ENCODE measurements at places on chromosomes 4 and X.

GRCh38 chr4:67719953-67720617 lies 19.1 kb upstream of the UBA6 start:
- DNase-seq = no peak

DNA sequence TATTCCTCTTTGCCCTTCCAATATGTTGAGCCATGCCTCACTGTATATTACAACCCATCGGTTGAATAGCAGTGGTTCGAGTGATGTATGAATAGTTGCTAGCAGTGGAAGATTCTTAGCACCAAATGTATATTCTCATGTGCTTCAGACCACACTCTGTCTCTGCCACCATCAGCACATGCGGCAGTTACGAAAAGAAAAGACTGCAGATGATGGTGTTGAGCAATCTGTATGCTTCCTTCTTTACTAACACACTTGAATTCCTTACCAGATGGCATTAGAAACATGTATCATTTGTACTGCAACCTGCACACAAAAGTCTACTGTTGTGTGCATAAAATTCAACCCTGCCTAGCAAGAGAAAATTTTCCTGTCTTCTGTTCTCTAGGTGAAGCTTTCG lies 214.6 kb downstream of the ENOX2 start:
- DNase-seq = no peak

DNA sequence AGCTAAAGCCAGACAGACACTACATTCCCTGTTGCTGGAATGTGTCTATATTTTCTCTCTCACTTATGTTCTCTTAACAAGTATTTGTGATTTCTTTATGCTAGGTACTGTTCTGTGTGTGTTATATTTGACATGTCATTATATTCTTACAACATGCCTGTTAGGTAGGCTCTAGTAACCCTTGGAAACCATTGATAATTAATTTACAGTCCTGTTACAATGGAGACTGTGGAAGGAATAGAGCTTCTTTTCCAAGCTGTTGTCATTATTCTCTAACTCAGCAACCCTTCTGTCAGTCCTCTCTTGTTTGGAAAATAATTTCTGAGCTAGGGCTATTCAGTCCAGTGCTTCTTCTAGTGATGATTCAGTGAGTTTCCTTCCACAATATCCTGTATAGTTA lies 419.1 kb upstream of the BOD1L1 start:
- no peak for DNase-seq

DNA sequence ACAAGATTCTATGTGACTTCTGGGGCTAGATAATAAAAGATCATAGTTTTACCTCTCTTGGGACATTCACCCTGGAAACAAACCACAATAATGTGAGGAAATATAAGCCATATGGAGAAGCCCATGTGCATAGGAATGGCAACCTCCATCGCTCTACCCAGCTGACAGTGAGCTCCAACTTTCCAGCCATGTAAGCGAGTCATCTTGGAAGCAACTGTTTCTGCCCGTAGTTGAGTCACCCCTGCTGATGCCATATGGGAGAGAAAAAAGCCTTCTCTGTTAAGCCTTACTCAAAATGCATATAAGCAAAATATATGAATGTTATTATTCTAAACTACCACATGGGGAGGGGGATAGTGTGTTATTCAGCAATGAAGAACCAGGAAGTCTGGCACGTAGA lies 31.4 kb upstream of the RELL1 start:
- no peak for DNase-seq

DNA sequence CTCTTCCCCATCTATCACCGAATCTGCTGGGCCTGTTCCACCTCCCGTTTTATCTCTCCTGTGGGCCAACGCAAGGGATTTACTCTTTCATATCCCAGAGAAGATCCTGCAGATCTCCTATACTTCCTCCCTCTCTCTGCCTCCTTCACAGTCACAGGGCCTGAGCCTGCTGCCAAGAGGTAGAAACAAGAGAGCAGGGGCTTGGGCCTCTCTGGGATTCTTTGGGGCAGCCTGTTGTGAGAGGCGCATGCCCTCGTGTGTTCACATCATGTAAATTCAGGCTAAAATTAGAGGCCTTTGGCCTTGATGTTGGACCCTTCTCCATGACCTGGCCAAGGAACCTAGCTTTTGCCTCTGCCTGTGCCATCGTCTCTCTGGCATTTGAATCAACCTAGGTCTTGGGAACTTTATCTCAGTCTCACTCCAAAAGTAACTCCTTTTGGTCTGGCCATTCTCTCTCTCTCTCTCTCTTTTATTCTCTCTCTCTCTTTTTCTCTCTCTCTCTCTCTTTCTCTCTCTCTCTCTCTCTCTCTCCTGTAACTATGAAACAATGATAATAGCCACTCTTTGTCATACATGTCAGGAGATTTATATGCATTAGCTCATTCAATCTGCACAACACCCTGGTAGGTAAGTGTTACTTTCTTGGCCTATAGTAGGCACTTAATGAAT lies 20.0 kb upstream of the EFNB1 start:
- DNase-seq = no peak

DNA sequence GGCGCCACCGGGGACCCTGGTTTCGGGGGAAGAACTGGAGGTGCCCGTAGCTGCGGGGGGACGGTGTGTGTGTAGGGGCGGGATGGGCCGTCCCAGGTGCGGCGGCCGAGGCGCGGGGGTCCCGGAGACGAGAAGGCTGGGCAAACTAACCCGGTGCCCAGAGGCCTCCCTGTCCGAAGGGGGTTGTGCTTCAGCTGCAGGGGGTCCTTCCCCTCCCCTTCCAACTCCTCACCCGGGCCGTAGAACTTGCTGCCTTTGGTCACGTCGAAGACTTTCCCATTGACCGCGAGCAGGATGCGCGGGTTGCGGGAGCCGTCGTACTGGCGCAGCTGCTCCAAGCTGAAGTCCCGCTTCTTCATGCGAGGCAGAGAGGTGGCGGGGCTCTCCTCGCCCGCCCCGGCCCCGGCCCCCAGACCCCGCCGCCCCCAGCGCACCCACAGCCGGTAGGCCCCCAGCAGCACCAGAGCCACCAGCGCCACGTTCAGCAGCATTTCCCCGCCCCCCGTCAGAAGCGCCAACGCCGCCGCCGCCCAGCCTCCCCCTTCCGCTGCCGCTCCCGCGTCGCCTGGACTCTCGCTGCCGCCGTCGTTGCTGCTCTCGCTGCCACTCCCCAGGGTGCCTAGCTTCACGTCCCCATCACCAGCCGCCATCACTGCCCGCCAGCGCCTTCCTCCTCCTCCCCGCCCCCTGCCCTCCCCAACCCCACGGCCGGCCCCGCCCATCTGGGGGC lies at the start of gene PGRMC2:
TSS of gene PGRMC2 (minus strand) at position 673 of the 730 bp plus-strand sequence. CDS start at position 650, 23 bp downstream.
- no peak for DNase-seq

GRCh38 chr4:67549123-67549522 lies 3.8 kb upstream of the CENPC start:
- DNase-seq = peak; percentile 12

- no peak for DNase-seq
These were observed 11.2 kb upstream of the CXCR3 start for GRCh38 chrX:71629467-71629866.

DNA sequence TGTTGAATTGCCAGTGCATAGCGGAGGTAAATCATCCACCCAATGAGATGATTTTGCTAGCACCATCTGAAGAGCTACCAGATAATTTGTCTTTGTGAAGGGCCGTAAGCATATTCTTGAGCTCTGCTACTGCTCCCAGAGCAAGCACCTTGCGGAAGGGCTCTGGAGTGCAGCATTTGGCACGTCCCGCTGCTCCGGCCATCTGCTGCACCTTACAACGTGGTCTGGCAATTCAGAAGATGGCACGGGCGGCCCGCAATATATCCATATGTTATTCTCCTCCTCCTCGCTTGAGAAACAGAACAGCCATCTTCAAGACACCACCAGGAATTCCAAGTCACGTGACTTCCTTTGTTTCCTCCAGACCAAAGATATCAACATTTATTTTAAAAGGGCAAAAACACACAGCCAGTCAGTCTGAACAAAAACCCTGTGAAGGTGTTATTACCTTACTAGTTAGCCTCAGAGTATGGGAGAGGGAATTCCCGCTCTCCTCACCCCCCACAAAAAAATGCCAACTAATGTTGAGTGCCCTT lies 1095.7 kb upstream of the TENM3 start:
- DNase-seq = no peak

- DNase-seq = no peak
These were observed 22.0 kb upstream of the PHKA2 start for GRCh38 chrX:19005909-19006308.

DNA sequence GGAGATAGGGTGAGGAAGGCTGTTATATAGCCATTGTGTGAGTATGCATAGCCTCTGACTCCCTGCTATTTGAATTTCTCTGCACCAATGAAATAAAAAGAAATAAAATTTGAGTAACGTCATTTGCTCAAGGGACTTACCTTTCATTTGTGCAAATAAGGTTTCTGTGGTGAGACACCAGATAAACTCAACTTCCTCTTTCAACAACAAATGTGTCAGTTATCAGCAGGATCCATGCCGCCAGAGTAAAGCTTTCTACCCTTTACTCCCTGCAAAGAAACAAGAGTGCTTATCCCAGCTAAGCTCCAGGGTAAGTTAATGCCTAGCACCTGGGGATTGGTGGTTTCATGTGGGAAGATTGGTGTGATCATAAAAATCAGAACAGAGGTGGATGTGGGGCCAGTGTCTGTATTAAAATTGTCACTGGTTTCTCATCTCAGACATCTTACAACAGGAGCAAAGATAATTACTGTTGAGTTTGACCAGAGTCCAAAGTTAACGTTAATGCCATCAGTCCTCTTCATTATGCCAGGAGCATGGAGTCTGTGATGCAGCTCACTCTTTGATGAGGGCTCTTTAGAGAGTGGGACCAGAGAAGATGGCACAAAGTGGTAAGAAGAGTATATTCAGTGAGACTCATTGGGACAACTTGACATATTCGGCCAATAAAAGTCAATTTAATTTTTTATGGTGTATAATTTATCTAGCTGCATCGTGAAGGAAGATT lies at the start of gene P2RY10:
TSS of gene P2RY10 (plus strand) at position 206 of the 727 bp plus-strand sequence. CDS start 15,130 bp downstream, outside the sequence.
- DNase-seq = no peak

GRCh38 chr4:146282657-146283056 lies 68.3 kb downstream of the REELD1 start:
- DNase-seq = no peak

DNA sequence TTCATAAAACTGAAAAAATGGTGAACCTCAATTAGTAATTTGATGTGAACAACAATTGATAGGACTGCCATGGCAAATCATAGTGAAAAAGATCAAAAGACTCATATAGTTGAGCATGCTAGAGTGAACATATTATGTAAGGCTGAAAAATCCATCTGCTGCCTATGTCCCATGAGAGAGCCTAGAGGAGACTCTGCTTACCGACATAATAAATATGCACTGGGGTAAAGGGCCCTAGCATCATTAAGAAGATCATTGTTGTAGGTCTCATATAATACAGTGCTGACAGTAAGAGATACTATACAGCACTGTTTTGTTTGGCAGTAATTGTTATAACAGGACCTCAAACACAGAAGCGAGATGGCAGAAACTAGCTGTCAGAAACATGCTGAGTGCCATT lies 229.0 kb downstream of the PABPC4L start:
- DNase-seq = no peak

GRCh38 chr4:113919145-113919544 lies 60.3 kb downstream of the ARSJ start:
- DNase-seq = no peak

- no peak for DNase-seq
These were observed 93.6 kb downstream of the TASL start for GRCh38 chrX:30483996-30484395.

DNA sequence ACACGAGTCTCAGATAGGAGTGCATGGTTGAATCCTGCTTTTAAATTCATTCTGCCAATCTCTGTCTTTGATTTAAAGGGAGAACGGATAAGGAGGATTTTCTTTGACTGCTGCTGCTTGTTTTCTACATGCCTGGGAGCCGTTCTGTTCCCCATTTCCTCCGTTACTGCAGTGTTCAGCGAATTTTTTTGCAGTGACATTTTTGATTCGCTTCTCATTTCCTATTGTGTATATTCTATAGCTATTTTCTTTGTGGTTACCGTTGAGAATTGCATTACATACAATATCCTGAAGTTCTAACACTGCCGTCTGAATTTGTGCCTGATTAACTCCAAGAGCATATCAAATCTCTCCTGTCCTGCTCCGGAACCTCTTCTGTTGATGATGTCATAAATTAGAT lies 14.8 kb upstream of the MAEA start:
- no peak for DNase-seq

DNA sequence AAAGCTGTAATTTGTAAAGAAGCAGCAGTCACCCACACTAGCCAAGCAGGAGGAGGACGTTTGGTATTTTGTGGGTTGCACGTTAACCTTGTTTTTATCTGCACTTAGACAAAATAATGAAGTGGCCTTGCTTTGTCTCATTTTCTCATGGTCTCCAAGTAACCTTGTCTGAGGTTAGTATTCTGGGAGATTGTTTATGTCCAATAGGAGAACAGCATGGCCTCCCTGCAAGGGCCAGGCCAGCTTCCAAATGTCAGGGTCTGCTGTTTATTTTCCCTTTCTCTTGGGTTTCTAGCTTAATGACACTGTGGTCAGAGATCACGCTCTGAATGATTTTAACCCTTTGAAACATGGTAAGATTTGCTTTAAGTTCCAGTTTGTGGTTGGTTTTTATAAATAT lies 29.9 kb downstream of the PNMA6E start:
- DNase-seq = no peak

GRCh38 chr4:86896596-86896995 lies 4.4 kb upstream of the C4orf36 start:
- DNase-seq = no peak

DNA sequence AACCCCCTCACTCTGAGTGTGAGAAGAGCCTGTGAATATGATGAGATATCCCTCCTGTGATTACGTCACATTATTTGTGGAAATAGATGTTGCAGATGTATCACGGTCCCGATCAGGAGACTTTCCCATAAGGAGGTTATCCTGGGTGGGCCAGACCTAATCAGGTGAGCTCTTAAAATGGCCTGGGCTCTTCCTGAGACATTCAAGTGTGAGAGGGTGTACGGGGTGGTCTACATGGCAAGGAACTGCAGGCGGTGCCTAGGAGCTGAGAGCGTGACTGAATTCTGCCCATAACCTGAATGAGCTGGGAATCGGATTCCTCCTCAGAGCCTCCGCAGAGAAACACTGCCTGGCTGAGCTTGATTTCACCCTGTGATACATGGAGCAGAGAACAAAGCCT lies 12.9 kb upstream of the CENPVL1 start:
- no peak for DNase-seq

GRCh38 chrX:13064599-13065143 lies 20.3 kb upstream of the FAM9C start:
- DNase-seq = no peak

- DNase-seq = peak; percentile 49
These were observed 31.2 kb downstream of the PHEX start for GRCh38 chrX:22063284-22063683.

GRCh38 chr4:8909548-8909947 lies 37.9 kb upstream of the HMX1 start:
- no peak for DNase-seq

DNA sequence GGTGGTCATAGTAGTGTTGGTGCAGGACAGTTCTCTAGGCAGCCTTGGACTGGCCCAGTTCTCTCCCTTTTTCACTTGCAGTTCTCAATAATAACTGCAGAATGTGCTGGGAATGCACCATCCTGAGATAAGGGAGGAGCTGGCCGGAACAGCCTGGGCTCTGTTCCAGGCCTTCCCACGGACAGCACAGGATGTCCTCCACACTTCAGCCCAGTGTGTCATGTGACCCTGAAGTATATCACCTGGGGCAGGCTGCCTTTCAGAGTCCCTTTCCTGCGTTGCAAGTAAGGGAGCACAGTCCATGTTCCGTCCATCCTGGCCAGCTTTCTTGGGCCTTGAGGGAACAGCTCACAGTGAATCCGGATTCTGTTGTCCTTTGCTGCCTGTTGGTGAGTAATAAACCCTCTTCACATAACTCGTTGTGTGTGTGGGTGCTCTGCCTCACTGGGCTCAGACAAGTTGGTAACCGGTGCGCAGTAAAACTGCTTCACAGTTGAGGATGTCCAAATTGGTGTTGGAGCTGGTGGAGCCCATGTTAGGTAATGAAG lies 32.3 kb upstream of the BBS12 start:
- no peak for DNase-seq
